ENCODE measurements at places on chromosomes 5 and 9. TPM values are rescaled to one million over a fixed set of nuclear protein-coding genes. Genes with fewer than 3 reads are reported as not detected.

DNA sequence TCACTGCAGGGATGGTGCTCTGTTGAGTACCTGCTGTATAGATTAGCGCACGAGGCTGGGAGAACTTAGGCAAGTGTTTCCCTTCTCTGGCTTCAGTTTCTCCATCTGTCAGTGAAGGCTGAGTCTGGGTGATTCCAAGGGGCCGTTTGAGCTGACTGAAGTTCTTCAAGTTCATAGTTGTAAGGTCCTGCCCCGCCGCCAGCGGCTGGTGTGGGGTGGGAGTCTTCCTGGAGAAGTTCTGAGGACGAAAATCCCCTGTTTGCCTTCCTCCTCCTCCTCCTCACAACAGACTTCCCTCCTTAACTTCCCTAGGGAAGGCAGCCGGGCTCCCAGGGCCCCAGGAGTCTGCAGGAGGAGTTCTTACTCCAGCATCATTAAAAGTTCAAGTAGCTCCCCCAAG, 1.7 kb upstream of the HRCT1 start:
- no peak for DNase-seq

DNA sequence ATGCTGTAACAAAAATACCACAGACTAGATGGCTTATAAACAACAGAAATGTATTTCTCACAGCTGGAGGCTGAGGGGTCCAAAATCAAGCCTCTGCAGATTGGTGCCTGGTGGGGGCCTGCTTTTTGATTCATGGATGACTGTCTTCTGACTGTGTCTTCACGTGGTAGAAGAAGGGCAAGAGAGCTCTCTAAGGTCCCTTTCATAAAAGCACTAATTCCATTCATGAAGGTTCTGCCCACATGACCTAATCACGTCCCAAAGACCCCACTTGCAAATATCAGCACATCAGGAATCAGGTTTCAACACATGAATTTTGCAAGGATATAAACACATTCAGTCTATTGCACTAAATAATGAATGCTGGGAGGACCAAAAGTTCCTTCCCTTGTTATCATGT, 278.4 kb downstream of the MARCHF11 start:
- no peak for DNase-seq

FAM120AOS gene
- 88.0 TPM for total RNA-seq

- DNase-seq: no peak
These were observed 6.5 kb downstream of the TMEM245 start for GRCh38 chr9:109113254-109113653.

TGFBR1 gene
- 24.0 TPM for total RNA-seq

DNA sequence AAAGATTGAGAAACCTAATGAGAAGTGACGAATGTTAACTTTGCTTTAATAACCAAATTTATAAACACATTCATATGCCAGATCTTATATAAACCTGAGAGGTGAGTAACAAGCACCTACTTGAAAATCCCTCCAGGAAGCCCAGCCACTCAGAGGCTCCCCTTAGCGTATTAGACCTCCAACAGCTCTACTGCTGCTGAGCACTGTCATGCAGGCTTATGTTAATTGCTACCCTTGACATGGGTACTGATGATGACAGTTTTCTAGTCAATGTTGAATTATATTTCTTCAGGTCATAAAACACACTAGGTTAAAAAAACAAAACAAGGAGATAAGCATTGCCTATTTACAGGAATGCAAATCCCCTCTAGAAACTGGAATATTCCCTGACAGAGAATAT, 161.2 kb downstream of the MPDZ start:
- no peak for DNase-seq

CD72 gene
- total RNA-seq: 3.0 TPM

C7 gene
- total RNA-seq: 170 TPM

GRCh38 chr5:72649449-72649848, 142.2 kb upstream of the ZNF366 start:
- DNase-seq: no peak

CER1 gene
- not detected for total RNA-seq

DNA sequence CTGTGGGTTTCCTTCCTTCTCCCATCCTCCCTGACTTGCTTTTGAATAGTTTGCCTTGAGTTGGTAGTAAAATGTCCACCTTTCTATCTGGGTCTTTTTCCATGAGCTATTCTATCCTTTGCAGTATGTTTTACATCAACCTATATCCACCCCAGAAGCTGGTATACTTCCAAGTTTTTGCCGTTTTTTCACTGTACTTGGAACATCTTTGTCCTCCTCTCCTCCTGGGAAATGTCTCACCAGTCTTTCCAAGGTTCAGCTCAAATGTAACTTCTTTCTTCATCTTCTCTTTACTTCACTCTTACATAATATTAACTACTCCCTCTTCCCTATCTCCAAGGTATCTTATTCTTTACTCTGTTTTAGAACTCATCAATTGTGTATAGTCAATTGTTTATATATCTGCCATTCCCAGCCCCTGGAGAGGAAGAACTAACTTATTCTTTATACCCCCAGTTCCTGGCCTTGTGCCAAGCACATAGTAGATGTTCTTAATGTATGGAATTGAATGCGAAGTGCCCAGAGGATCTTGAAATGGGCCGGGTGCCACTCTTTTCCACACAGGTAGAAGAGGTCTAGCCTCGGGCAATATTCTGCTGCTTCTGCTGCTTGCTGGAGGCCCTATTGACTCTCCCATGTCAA, 34.9 kb upstream of the SLC1A3 start:
- no peak for DNase-seq

DNA sequence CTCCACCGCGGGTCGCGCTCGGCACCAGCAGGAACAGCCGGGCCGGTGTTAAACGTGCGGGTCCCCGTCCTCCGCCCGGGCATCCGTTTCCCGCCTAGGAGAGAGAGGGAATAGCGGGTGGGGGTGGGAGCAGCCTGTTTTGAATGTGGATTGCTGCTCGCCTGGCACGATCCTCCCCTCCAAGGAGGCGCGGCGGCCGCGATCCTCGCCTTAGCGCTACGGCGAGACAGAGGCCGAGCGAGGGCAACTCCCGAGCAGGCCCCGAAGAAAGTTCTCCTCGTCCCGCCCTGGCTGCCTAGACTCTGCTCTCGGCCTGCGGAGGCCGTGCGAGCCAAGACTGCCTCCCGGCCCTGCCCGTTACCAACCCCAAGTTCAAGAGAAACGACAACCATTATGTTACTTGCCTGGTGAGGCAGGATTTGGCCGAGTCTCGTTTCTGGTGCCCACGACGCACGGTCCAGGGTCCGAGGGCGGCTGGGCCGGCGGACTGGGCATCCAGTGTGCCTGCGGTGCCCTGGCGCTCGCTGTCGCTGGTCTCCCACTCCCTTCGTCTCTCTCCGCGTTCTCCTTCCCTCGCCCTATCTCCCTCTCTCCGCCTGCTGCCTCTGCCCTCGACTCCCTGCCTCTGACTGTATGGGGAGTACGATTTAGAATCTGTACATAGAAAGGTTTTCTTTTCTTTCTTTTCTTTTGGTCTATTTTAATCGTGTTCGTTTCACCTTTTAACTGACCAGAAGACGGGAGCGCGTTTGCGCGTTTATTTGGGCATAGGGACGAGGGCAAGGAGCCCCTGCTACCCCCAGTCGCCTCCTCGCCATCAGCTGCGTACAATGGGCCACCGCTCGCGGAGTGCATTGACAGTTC, 724 bp downstream of the NR2F1-AS1 start:
- no peak for DNase-seq

Measured in transverse colon (tissue), 4 donors.